Coronary artery (tissue), 2 donors: ENCODE measurements at places on chromosomes 4 and X.

DNA sequence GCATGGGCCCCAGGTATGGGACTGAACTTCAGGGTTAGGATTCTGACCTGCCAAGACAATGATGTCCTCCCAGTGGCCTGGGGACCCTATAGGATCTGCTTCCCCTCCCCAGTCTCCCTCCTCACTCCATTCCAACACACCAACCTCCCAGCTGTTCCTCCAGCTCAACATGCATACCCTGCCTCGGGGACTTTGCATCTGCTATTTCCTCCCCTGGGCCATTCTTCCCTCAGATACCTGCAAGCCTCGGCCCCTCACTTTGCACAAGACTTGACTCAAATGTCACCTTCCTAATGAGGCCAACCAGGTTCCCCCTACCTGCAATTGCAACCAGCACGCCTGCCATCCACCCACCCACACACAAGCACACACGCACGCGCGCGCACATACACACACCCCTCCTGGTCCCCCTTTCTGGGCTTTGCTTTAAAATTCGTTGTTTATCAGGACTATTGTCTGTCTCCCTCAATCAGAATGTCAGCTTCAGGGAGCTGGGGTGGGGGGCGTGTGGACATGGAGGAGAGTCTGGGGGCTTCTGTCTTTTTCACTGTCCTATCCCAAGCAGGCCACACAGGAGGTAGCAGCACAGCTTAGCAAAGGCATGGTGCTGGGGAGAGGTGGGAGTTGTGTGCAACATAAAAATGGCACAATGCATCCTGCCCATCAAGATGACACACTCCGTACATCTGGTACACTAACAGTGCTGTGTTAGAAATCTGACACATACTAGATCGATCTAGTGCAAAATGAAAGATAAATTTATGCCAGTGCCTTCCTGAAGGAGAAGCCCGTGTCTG, 20.6 kb upstream of the PPP2R2C start:
- DNase-seq = no peak

- no peak for DNase-seq
Measured at GRCh38 chr4:112840061-112840460, 203.1 kb downstream of the LARP7 start.

DNA sequence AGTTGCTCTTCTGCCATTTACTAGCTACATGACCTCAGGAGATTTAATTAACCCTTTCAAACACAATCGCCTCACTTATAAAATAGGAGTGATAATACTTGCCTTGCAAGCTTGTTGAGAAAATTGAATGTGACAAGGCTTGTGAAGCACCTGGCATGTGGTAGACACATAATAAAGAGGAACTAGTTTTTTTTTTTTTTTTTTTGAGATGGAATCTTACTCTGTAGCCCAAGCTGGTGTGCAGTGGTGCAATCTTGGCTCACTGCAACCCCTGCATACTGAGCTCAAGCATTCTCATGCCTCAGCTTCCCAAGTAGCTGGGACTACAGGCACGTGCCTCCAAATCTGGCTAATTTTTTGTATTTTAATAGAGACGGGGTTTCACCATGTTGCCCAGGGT, 73.7 kb upstream of the STIM2 start:
- no peak for DNase-seq

DNA sequence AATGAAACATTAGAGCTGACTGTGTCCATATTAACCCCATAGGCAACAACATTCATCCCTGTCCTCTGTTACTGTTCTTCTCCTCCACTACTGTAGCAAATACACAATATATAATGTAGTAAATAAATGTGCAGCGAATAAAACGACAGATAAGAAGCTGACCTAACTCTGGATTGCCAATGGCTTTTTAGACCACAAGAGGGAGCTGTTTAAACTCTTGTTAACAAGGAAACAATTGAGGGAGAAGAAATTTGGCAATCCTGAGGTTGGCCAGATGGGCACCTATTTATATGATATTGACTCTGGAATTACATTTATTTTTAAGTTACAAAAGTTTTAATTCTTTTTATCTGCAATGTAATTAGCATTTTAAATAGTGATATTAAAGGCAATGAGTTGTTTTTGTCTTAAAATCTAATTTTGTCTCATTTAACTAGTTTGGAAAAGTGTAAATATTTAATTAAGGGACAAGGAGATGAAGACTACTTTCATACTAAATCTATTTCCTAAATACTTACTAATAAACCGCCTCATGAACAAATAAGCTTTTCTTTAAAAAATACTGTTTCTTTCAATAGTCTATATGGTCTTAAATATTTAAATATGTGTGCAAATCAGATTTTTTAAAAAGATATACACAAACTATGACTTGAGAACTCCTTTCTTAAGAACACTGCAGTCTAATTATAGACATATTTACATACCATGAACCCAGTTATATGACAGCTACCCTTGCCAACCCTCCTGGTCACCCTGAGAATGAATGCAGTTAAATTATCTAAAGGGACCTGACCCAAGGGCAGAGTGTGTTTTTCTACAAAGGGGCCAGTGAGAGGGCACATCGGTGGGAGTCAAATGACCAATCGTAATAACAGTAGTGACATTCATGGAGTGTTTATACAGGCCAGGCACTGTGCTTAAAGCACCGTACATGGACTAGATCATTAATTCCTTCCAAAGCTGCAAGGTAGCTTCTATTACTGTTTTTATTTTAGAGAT, 52.9 kb upstream of the HPF1 start:
- DNase-seq = no peak
